NCI-H2107 (cell line): ENCODE measurements at places on chromosomes 2 and 18.

GRCh38 chr2:14634489-14635390 is 2.2 kb downstream of the LRATD1 start:
- peak; percentile 57 for DNase-seq

DNA sequence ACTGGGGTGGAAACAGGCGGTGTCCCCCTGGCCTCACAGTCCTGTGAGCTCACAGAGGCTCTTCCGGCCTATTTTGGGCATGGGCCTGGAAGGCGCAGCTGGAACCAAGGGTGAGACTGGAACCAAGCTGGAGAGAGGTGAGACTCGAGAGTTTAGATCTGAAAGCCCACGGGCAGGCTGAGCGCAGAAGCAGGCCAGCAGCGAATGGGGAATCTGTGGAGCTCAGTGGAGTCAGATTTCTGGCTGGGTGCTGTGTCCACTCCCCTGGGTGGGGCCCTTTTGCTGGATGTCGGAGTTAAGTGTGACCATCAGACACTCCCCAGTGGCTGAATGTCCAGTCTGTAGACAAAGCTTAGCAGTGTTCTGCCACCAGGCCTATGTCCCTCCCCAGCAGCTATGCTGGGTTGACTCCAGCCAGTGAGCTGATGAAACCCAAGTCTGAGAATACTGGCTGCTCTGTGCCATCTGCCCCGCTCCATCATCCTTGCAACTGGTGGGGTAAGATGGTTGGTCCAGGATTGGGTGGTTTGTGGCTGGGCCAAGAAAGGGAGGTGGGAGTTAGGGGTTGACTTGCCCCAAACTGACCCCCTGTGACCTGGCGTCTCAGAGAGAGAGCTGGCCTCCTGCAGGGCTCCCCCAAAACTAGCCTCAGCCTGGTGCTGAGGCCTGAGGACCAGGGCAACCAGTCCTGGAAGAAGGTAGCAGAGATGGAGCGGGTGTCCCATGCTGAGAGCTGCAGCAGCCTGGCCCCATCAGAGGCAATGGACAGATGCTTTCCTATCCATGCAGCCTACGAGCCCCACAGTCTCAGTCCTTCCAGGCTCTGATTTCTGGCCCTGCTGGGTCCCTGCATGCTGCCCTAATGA is 34.4 kb downstream of the CYP26B1 start:
- no peak for DNase-seq

- DNase-seq = no peak
Measured at GRCh38 chr2:173160618-173161017, 85.0 kb downstream of the MAP3K20 start.

- DNase-seq = no peak
Measured at GRCh38 chr2:183390109-183390508, 265.9 kb downstream of the NUP35 start.

DNA sequence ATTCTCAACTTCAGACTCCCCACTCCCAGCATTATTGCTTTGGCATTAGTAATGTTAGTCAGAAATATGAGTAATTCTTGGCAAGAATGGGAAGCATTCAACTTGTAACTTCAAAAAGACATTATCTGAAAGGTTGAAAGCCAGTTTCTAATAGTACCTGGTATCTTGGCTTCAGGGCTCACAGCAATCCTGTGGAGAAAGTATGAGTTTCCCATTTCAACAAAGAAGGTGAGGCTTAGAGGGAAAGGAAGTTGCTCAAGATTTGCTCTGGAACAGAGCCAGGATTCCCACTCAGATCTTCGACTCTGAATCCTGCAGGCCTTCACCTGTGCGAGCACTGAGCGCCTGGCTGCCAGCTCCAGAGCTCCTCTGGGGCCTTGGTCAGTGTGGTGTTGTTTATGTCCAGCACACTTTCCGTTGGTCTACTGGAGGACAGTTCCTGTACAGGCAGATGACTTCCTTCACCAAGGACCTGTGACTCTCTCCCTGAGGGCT is 136.1 kb downstream of the MCFD2 start:
- no peak for DNase-seq

- no peak for DNase-seq
Measured at GRCh38 chr18:79385708-79386341, 9.9 kb upstream of the NFATC1 start.

- no peak for DNase-seq
Measured at GRCh38 chr18:68480196-68480595, 234.7 kb downstream of the TMX3 start.

GRCh38 chr2:101770726-101771125 is 73.2 kb downstream of the MAP4K4 start:
- peak; percentile 3 for DNase-seq

- no peak for DNase-seq
Measured at GRCh38 chr2:204019572-204020501, 83.3 kb downstream of the ICOS start.

DNA sequence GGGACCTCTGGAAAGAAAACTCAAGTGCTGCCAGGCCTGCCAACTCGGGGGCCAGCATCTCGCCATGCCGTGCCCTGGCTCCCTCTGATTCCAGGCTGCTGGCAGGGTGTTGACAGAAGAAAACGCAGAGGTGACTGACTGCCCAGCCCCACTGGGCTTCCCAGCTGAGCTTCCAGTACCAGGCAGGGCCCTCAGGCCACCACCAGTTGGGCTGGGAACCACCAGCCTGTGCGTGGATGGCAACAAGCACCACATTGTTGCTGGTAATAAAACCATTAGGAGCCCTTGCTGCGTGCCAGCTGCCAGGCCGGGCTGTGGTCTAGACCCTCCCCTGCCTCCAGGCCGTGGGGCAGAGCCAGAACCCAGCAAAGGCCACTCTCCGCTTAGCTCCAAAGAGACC is 9.2 kb downstream of the DNMT3A start:
- no peak for DNase-seq

- DNase-seq = no peak
Measured at GRCh38 chr18:13445241-13445897, 226.8 kb downstream of the LDLRAD4 start.

- no peak for DNase-seq
Measured at GRCh38 chr2:24793761-24794435, 673 bp downstream of the CENPO start.

DNA sequence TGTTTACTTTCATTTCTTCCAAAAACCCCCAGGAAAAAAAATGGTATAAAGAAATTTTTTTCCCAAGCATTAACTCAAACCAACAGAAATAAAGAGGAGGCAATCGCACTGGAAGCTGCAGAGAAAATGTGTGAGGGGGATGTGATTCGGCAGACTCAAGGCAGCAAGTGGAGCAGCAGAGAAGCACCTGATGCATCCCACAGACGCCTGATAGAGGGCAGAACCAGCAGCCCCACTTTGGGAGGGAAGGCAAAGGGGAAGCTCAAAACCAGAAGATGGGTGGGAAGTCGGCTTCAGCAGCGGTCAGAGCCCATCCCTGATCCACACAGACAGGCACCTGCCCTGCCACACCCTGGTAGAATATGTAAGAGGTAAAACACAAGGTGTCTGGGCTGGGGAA is 12.6 kb downstream of the FTCDNL1 start:
- no peak for DNase-seq

DNA sequence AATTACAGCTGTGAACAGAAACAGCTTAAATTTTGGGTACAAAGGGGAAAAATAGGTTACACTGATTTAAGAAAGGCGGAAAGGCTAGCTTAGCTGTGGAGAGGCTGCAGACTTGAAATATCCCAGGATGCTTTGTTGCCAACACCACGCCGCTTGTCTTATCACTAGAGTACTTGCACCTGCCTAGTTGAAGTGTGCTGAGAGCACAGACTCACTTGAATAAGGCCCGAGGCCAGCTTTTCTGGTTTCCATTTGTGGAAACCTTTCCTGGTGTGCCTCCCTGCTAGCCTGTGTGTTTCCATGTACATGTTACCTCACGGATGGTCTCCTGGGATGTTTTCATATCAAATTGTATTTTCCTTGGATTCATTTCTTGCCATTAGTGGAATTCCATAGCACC is 3.2 kb downstream of the CABLES1 start:
- DNase-seq = peak; percentile 27

GRCh38 chr18:40874233-40874632 is 1080.8 kb upstream of the PIK3C3 start:
- DNase-seq = no peak

GRCh38 chr18:73980289-73980979 is 167.2 kb downstream of the FBXO15 start:
- no peak for DNase-seq

DNA sequence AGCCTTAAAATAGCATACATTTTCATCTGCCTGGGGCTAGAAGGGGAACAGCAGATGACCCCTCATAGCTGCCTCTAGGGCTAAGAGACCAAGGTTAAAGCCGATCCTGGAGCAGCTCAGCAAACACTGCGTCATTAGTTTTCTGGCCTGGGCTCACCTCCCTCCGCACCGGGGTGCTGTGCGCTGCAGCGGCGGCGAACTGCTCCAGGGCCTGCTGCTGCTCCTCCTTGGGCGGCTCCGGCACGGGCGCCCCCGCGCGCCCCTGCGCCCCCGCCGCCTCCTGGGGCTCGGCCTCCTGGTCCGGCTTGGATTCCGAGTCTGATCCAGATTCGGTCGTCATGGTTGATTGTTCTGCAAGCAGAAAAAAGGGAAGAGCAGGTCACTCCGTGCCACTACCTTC is 55.0 kb downstream of the EPB41L3 start:
- DNase-seq = no peak

DNA sequence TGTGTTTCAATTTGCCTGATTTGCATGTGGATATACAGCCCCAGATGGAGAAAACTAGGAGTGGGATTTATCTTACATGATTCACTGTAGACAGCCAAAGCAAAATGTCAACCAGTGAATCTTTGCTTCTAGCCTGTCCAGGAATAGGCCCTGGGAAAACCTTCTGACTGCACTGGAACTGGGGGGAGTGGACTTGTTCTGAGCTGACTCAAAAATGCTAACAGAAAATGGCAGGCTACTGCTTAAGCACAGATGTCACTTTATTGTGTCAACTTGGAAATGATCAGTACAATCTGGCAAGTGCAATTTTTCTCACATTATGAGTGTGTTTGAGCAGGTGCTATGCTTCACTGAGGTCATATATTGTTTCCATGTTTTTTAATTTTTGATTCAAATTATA is 593.7 kb downstream of the NRXN1 start:
- no peak for DNase-seq

DNA sequence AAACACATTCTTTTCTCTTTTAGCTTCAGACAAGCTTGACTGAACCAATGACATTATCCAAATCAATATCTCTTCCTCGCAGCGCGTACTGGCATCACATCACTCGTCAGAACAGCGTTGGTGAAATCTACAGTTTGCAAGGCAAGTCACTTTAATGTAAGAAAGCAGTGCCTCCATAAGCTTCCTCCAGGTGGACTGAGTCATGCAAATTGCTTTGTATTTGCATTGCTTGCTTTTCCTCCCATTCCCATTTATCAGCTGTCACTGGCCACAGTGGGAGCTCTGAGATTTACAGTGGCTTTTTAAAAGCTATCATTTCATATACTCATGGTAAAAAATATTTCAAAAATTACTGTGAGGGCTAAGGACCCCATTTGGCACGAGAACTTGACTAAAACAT is 189.9 kb downstream of the CD226 start:
- DNase-seq = no peak

GRCh38 chr2:17756668-17757067 is 2.7 kb downstream of the GEN1 start:
- no peak for DNase-seq

GRCh38 chr18:55252053-55252675 is 292.9 kb upstream of the CCDC68 start:
- no peak for DNase-seq

DNA sequence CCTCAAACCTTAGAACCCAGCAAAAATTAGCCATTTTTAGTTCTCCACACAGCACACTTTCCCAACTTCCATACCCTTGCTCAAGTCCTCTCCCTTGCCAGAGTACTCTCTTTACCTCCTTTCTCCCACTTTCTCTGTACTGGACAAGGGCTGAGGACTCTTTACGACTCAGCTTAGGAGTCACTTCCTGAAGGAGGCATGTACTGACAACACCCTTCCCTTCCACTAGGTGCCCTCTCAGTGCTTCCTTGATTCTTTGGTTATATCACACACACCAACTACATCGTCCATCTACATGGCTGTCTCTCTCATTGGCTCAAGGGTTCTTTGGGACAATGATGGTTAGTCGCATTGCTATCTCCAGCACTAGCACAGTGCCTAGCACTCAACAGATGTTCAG is 5.2 kb upstream of the C18orf63 start:
- DNase-seq = no peak

DNA sequence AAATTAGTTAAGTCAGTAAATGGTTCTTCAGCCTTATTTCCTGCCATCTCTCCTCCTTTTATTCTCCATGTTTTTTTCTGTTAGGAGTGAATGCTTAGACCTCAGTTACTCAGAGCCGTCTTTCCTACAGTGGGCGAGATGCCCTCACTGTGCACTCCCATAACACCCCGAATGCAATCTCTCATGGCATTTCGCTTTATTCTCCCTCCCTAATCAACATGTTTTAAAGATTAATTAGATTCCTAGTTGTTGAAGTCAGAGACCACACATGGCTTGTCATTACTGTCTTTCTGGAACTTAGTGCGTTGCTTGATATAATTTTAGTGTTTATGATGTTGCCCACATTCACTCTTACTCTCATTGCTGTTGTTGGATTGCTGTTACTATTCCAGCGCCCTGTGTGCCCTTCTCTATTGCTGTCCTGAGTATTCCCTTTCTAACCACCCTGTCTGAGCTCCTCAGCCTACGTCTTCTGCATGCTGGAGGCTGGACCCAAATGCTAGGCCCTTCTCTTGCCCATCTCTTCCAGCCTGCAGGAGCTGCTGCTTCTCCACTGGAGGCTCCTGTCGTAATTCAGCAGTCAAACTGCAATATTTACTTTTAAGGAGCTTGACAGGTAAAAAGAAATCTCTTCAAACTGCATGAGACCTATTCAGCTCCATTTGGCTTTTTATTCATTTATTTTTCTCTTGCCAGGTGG is 99.3 kb downstream of the MAP2 start:
- no peak for DNase-seq

GRCh38 chr18:49588971-49589370 is 27.1 kb downstream of the LIPG start:
- no peak for DNase-seq

GRCh38 chr18:24672165-24672941 is 211.9 kb downstream of the HRH4 start:
- no peak for DNase-seq

DNA sequence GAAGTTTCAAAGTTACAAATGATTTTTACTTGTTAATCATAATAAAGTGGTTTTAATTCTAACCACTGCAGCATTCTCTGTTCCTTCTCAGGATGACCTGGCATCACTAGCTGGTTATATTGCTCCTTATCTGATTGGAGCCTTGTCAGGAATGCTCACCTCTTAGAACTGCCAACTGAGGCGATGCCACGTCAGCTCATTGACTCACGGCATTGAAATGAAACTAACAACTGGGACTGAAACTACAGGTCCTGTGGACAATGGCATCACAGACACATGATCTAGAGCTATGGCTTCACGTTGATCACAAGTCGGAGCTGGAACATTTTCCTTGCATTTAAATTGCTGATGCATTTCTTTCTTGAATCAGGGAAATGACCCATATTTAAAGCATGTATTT is 54.9 kb upstream of the MAP2 start:
- DNase-seq = no peak
